H9 (cell line): ENCODE measurements at places on chromosomes 12 and 14. TPM values are rescaled to one million over a fixed set of nuclear protein-coding genes. Genes with fewer than 3 reads are reported as not detected.

The PTMS gene
- total RNA-seq, result 422 and 438 TPM in 2 replicates

The POTEG gene
- total RNA-seq, result not detected in 2 replicates

The CAPS2 gene
- 3.9 and 4.3 TPM in 2 replicates for total RNA-seq

The SPATA7 gene
- total RNA-seq, result 5.3 and 6.0 TPM in 2 replicates

The OASL gene
- not detected in 2 replicates for total RNA-seq

The SOS2 gene
- 9.4 and 9.6 TPM in 2 replicates for total RNA-seq

The SARNP gene
- 122 and 127 TPM in 2 replicates for total RNA-seq

The TAS2R42 gene
- not detected in 2 replicates for total RNA-seq

The PZP gene
- total RNA-seq, result not detected in 2 replicates

The C12orf54 gene
- not detected in 2 replicates for total RNA-seq

The ACOT4 gene
- total RNA-seq, result 1.8 and 1.9 TPM in 2 replicates

The GPR135 gene
- total RNA-seq, result 1.8 and 1.9 TPM in 2 replicates

The NKX2-1 gene
- not detected in 2 replicates for total RNA-seq

The CLEC4A gene
- 0.18 and 0.37 TPM in 2 replicates for total RNA-seq

The ZNF605 gene
- total RNA-seq, result 17.3 and 19.3 TPM in 2 replicates
